HFFc6 (cell line): ENCODE measurements at places on chromosomes 4 and X.

GRCh38 chr4:53131562-53131925 is 234.3 kb downstream of the SCFD2 start:
- DNase-seq: no peak

GRCh38 chrX:108018656-108019381 is 26.0 kb upstream of the VSIG1 start:
- DNase-seq: no peak

GRCh38 chr4:6696611-6697010 is 2.9 kb downstream of the S100P start:
- no peak for DNase-seq

DNA sequence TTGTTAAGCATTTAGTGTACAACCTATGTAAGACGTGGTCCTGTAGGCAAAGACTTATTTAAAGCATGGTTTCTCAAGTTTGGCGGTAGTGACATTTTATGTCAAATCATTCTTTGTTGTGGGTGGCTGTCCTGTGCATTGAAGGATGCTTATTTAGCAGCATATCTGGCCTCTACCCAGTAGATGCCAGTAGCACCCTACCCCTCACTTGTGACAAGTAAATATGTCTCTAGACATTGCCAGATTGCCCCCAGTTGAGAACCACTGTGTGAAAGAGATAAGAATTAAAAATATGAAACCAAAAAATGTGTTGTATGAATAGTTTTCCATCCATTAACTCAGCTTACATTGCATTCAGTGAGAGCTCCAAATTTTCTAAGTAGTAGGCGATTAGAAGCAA is 25.5 kb downstream of the MMAA start:
- no peak for DNase-seq

GRCh38 chr4:67531379-67531962 is 13.8 kb downstream of the CENPC start:
- no peak for DNase-seq

- no peak for DNase-seq
Measured at GRCh38 chrX:134588806-134589205, 69.5 kb downstream of the PLAC1 start.

GRCh38 chr4:25171201-25171865 is 11.1 kb upstream of the SEPSECS start:
- DNase-seq: no peak

DNA sequence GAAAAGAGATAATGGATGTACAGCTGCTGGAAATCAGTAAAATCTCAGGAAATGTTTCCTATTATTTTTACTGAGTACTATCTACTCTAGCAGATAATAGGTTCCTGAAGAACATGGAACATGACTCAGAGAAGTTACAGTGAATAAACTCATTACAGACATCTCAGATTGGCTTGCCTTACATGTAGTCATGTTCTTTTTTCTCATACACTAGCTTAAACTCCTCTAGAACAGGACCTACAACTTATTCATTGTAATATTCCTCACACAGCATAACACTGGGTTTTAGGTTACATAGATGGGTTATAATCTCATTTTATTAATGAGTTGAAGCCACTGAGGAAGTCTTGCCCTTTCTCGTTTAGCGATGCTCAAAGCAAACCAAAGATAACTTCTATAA is 86.9 kb upstream of the BMP2K start:
- peak; percentile 11 for DNase-seq

DNA sequence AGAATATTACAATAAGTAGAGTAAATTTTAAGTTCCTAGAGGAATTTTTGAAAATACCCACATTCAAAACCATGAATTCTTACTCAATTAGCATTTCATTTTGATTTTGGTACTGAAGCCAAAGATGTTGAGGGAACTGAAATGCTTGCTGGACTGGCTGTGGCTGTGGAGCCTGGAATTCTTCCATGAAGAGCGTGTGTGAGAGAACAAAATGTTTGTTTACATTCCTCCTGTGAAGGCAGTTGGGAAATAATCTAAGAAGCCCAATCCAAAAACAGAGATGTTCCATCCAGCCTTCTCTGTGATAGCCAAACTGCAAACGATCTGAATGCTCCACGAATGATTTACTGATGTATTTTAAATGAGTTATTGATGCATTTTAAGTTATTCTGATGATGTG is 3.8 kb upstream of the ADH1B start:
- peak; percentile 4 for DNase-seq

- peak; percentile 18 for DNase-seq
Measured at GRCh38 chr4:20474119-20474518, 222.4 kb downstream of the SLIT2 start.

DNA sequence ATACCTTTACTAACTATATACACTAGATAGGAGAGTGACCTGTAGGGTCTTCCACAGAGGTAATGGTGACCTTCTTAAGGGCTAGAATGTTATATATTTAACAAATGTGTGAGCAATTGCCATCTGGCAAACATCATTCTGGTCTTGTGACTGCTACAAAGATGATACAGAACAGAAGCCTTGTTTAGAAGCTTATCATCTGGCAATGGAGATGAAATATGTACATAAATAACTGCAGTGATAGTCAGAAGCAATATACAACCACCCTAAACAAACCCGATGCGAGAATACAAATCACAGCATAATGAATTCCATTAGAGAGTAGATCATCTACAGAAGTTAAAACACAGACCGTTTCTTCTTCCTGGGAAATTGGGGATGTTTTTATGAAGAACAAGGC is 952.7 kb upstream of the SLIT2 start:
- peak; percentile 76 for DNase-seq

DNA sequence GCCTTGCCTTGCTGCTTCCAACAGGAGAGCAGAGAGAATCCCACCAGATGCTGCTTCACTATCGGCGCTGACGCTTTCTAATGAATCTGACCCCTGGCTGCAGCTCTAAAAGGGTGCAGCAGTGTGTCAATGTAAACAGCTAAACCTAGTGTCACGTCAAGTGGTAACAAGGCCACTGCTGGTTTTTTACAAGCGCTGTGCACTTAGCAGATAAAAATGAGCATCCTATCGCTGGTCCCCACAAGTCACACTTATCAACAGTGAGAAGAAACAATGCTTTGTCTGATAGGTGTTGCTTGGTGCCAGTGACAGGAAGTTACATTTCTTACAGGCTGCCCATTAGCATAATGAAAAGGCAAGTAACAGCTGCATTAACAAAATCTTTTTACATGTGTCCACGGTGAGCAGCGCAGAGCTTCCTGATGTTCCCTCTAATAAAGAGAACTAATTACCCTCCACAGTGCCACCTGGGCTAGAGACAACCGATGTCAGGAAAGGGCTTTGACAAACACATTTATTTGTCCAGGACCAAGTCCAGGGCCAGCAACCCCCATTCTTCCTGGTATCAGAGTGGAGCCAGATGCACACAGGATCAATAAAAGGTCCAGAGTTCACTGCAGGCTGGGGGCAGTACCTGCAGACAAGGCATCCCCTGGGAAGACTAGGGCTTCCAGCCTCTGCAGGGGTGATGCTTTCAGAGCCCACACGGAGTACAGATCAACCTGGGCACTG is 176.0 kb downstream of the MGST2 start:
- no peak for DNase-seq

- no peak for DNase-seq
Measured at GRCh38 chr4:128686810-128687209, 122.7 kb upstream of the JADE1 start.

DNA sequence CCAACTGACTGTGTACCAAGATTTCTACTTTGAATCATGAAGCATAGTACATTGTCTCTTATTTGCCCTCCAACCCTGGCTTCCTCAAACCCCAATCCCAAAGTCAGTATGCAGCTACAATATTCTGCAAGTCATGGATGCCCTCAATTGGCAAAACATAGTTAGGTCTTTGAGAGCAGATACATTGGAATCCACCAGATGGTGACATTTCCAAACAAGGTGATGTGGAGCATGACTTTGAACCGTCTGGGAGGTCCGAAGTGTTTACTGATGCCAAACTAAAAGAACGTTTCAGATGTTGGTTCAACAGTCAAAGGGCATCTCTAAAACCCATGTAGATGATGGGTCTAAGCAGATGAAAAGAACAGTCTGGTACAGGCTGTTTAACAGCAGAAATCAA is 43.7 kb upstream of the FRMD7 start:
- no peak for DNase-seq

DNA sequence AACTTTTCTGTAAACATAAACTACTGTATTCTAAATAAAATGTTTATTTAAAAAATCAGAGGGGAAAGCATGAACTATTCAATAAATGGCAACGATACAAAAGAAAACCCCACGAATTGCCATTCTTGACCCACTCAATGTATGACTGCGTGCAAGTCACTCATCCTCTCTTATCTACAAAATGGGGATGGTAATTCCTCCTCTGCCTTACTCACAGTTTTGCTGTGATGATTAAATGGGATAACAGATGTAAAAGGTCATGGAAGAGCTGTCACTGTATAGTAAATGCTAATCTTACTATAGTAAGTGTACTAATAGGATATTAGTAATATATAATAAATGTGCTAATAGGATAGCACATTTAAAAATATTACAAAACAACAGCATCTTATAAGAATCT is 173.4 kb downstream of the SCFD2 start:
- no peak for DNase-seq

DNA sequence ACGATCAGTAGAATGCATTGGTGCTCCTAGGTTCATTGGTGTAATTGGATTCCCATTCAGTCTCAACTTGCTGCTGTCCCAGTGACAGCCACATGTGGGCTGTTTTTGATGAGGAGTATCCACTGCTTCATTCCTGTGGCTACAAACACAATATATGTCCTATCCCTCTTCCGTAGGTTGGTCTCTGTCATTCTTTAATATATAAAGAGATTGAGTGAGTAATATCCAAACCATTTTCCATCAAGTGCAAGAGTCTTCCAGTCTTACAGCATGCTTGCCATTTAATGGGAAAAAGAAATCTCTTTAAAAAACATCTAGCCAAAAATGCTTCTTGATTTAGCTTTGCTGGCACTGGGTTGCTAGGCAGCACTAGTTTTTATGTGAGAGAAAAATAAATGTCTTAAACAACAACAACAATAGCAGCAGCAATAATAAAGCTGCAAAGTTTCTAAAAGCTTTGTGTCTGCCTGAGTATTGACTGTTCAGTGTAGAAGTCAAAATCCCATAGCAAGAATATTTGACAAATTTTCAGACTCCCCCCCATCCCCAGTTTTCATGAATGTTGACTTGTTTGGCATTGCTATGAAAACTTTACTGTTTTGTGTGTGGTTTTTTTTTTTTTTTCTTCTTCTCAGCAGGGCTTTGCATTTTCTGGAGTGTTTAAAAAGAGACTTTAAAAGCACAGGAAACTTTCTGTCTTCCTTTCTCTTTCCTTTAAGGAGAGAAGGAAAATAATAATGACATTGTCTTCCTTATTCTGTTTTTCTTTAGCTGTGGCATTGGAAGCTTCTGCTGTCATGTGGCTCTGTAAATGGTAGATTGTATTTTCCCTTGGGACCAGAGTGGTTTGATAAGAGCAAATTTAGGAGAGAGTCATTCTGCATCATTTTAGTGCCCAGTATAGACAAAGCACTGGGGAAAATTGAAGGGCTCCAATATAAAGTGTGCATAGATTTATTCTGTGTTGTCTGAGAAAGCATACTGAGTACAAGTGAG is 244.3 kb downstream of the ARHGAP10 start:
- peak; percentile 33 for DNase-seq

DNA sequence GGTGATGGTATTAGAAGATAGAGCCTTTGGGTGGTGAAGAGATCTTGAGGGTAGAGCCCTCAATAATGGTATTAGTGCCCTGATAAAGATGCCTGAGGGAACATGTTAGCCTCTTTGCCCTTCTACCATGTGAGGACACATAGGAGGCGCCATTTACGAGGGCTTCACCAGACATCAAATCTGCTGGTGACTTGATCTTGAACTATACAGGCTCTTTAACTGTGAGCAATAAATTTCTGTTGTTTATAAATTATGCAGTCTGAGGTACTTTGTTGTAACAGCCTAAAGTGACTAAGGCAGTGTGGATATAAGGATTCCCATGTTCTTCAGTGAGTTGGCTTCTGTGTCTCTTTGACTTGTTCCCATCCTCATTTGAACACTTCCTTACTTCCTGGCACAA is 11.8 kb downstream of the MOB1B start:
- DNase-seq: peak; percentile 57

- no peak for DNase-seq
Measured at GRCh38 chr4:4477391-4477790, 64.5 kb downstream of the STX18 start.

DNA sequence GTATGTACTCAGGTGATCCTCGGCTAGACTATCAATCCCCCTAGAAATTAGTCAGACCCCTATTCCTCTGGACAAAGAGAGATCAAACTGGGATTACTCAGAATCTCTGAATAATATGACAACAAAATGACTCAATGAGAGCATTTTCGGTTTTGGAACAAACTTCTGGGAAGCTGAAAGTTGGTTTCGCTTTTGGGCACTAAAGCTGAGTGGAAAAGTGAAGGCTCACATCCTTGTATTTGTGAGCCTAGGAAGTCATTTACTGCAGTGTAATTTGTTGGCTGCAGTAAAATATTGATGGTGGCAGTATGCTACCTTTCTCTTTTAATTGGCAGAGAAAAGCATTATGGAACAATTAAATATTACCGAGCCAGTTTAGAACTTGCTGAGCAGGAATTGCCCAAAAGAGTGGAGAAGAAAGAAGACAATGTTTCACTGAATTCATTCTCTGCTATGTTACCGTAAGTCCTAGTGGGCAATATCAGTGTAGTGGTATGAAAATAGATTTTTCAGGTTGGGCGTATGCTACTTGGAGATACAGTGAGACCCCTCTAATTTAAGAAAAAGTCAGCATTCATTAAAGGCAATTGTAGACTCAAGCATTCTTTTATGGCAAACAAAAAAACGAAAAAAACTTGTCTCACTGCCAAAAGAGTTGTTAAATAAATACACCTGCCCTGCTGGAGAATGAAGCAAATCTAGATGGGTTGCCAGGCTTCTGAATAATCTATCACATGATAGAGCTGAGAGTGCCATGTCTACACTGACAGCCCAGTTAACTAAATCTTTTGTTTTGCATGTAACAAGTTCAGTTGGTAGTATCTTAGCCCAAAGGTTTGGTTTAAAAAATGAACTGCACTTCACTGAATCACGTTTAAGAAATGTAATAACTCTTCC is 69.6 kb downstream of the AGTR2 start:
- no peak for DNase-seq

DNA sequence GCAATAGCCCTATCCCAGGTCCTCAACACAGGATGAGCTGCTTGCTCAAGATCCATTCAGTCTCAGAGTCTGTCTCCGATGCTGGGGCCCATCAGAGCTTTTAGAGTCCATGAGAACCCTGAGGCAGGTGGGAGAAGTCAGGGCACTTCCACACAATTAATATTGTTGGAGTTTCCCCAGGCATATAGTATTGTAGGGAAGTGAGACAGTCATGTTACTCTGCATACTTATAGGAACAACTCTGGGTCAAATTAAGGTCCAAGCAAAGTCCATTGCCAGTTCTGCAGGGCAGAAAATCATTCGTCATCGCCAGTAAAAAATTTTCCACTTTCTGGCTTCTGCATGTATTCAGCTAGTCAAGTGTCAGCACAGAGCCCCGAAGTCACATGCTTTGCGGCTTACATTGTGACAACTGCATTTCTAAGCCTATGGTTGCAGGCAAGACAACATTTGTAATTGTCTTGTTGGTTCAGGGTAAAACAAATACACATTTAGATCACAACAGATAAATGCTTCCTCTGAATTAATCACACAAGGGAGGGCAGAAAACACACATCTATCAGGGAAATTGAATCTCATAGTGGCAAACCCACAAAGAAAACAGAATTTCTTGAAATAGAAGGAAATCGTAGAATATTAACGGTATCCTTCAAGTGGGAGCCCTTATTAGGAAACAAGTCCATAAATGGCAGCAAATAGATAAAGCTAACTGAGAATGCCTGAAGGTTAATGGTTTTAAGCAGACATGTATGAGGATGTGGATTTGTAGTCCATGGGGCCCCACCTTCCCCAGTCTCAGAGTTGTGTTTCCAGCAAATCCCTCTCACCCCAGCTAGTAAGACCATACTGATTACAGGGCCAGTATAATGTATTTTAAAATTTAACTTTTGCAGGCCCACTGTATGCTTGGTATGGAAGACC is 412.1 kb upstream of the RASGEF1B start:
- no peak for DNase-seq
